Ureter (tissue), 1 donor: ENCODE measurements at places on chromosomes 3 and 15.
A peak's percentile ranks its signal among the peaks of the same experiment; 100 is the strongest.

DNA sequence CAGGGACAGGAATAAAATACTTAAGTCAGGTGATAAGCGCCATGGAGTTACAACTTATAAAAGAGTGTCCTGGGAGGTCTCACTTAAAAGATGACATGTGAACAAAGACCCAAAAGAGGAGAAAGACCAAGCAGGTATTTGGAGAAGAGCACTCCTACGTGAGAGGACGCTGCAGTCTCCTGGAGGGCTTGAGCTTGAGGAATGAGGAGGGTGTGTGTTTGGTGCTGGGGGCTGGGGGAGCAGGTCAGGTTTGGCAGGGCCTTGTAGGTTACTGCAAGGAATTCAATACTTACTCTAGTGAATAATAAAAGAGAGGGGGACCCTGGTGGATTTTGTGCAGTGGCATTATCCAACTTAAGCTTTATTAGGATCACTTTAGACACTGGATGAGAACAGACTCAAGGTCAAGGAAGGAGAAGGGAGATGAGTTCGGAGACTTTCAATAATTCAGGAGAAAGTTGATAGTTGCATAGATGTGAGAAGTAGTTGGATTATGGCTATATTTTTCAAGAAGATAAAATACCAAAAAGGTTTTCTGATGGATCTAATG is 32.4 kb downstream of the TNIK start:
- no peak for DNase-seq

DNA sequence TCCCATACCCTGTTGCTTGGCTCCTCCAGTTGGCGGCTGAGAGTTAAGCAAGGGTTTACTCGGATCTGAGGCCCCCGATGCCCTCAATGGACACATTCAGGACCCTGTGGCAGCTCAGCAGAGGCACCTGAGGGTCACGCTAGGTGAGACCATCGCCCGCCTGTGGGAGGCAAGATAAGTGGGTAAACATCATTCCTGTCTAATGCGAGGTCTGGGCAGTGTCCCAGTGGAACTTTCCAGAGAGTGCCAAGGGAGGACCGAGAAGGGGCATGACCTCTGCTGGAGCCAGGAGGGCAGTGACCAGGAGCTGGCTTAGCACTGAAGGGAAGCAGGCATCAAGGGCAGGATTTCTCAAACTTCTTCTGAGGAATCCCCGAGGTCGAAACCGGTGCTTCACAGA is 65.4 kb upstream of the SEC61A1 start:
- DNase-seq: no peak

DNA sequence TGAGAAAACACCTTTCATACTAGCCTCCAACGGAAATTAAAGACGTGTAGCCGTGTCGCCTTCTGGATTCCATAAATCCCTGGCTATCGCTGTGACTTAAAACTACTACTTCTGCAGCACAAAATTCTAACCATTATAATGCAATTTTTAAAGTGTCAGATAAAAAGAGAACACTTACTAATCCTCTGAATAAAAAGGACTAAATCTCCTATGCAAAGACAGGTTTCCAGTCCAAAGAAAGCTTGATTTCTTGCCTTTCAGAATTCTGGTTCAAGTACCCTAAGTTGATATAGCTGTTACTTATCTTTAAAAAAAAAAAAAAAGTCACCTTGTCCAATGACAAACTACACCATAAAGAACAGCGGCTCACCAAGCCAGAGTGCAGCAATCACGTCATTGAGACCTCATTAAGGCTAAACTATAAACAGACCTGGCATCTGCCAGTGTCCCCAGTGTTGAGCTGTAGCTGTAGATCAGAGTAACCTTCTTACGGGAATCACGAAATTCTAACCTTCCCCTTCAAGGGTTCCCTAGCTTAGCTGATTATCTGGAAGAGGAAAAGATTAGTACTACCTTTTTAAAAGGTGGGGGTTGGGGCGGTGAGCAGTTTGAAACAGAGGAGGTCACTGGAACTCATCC is 2.2 kb downstream of the ABCC5 start:
- DNase-seq: no peak

- DNase-seq: no peak
Observed at GRCh38 chr3:143450632-143451031, 331.1 kb downstream of the CHST2 start.

- DNase-seq: no peak
Observed at GRCh38 chr3:39226106-39226741, 33.8 kb upstream of the XIRP1 start.

DNA sequence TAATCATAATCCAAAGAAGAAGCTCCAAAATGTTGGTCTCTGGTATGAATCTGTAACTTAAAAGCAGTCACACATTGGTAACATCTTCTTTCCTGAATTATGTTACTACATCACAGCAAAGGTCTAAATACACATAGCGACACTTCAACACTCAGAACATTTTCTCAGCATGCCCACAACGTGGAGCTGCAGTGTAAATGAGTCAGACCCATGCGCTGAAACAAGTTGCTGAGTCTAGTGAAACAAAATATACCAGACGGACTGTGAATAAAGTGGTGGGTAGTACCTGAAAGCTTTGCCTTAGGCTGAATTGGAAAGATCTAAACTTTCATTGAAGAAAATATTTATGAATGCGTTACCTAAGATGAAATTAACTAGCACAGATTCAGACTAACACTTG is 33.2 kb upstream of the GOLGA8B start:
- DNase-seq: no peak

DNA sequence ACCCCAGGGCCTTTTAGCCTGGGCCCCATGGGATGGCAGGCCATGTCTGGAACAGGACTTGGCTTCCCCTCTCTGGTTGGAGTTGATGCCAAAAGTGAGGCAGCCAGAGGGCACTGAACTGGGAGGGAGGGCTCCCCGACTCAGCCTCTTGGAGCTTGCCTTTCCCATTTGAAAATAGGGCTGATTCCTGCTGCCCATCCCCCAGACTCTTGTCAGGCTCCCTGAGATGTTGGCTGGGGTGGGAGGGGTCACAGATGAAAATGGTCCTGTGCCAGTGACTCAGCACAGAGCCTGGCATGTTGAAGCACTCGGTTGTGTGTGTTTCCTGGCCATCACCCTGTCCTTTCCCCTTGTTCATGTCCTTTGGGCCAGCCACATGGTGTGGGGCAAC is 6.6 kb downstream of the PPCDC start:
- no peak for DNase-seq

- no peak for DNase-seq
Observed at GRCh38 chr3:8668216-8668615, 23.6 kb upstream of the SSUH2 start.

DNA sequence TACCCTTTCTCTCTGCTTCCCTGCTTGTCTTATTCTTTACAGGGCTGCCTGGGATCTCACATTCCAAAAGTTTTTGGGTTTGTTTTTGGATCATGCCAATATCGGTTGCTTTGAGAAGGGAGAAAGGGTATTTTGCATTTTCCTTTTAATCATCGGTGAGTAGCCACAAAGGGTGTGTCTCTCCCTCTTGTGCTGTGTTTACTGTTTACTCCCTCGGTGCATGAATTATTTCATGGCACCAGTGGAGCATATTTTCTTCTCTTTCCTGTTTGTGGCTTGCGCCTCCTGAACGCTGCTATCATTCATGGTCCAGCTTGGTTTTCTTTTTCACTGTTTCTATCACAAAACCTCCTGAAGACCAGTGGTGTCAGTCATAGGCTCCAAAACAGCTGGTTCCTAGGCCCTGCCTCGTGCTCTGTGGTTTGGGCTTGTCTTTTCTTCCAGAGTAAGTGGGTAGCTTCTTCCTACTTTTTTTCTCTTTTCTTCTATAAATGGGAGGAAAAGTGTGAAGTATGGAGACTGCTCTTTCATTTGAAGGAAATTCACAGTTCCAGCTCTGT is 54.9 kb downstream of the IGF1R start:
- DNase-seq: no peak

DNA sequence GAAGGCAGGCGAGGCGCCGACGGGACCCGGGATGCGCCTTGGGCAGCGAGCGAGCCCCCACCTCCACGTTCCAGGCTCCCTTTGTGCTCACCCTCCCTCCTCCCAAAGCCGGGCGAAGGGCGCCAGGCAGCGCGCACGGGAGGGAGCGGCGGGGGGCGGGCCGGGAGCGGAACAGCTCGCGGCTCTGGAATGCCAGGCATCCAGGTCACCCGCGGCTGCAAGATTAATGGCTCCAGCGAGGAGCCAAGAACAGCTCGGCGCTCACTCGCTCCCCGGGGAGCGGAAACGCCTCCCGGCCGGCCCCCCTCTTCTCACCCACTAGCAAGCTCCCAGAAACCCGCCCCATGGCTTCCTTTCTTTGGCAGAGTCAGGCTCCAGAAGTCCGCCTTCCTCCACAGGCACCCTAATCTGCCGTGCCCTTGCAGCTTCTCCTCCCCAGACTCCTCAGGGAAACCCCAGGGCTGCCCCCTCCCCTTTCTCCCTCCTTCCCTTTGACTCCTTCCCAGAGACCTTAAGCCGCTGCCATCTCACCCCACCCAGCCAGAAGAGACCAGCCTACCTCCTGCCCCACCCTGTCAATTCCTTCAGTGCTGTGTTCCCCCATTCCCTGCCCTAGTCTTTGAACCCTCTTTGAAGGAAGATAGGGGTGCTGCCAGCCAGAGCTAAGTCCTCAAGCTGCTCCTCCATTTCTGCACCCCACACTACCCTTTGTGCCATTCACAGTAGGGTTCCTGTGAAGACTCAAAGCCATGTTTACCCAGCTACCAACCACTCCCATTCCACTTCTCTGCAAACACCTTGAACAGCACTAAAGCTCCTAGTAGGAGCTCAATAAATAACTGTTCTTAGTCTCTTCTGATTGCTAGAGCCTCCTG is 9.9 kb downstream of the AMOTL2 start:
- peak; percentile 96 for DNase-seq

GRCh38 chr3:50154840-50155490 is at the start of gene SEMA3F:
TSS of gene SEMA3F (plus strand) at chr3:50155324. CDS start at chr3:50159623, 4,299 bp downstream.
- peak; percentile 68 for DNase-seq

GRCh38 chr3:66980791-66981190 is 17.3 kb upstream of the KBTBD8 start:
- DNase-seq: no peak

DNA sequence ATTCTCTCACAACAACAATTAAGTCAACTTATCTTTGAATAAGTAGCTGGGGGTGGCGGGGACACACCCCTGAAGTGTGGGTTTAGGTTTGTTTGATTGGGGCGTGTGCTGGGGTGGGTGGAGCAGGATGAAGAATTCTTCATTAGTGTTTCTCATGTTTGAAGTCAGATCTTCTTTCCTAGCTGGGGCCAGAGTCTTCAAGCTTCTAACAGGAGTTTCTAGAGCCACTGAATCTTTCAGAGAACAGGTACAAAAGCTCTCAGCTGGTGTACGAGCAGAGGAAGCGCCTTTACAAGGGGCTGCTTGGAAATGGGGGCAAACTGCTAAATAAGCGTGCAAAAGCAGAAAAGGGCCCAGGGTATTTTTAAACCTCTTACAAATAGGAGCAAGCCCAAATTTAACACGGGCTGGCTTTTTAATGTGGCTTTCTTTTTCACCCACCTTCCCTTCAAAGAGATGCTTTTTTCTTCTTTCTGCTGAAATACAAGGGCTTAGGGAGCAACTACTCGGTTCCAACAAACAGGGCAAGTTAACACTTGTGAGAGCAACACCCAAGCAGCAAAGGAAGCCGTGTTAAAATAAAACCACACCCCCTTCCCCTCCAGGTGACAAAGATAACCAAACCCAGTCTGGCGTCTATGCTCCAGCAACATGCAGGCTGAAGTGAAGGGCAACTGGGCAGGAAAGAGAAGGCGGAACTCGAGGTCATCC is 86.9 kb upstream of the RASGRP1 start:
- DNase-seq: no peak

GRCh38 chr3:58585994-58586393 is 8.8 kb upstream of the FAM107A start:
- DNase-seq: no peak

- no peak for DNase-seq
Observed at GRCh38 chr3:23762759-23763477, 42.8 kb upstream of the UBE2E1 start.

- DNase-seq: no peak
Observed at GRCh38 chr3:39146083-39146501, 7.3 kb downstream of the CSRNP1 start.

DNA sequence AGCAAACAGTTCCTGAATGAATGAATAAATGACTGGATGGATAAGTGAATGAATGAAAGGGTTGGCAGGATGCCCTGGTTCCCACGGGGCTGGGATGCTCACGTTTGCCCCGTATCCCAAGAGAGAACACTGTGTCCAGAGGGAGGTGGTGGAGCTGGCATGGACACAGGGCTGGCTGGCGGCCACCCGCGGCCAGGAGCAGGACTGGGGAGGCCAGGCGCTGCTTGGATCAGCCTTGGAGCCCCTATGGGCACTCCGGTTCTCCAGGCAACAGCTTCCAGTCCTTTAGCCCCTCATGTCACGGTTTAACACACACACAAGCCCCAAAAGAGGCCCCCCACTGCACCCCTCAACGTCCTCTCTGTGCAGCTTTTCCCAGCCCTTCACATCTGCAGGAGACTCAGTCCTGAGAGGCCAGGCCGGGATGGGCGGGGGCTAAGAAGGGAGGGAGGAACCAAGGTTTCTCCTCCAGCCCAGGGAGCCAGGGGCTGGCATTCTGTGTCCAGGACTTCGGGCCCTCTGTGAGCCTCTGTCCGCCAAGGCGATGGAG is 86.0 kb upstream of the ALDH1L1 start:
- peak; percentile 70 for DNase-seq

DNA sequence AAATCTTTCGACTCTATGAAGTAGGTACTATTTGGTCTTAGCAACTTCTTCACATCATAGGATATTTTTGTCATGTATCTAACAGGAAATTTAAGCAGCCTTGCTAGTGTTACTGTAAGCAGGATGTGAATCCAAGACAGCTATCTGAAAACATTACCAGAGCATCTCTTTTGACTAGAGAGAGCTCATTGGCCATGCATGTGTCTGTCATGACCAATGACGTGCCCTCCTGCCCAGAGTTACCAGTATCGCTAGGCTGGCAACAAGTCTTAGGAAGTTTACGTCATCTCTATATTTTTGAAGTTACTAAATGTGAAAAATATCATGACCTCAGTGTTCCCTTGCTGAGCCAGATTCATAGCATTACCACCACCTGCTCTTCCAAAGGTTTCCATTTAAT is 130.9 kb upstream of the TP63 start:
- DNase-seq: no peak

GRCh38 chr15:47326410-47327333 is 390.6 kb upstream of the SEMA6D start:
- no peak for DNase-seq

DNA sequence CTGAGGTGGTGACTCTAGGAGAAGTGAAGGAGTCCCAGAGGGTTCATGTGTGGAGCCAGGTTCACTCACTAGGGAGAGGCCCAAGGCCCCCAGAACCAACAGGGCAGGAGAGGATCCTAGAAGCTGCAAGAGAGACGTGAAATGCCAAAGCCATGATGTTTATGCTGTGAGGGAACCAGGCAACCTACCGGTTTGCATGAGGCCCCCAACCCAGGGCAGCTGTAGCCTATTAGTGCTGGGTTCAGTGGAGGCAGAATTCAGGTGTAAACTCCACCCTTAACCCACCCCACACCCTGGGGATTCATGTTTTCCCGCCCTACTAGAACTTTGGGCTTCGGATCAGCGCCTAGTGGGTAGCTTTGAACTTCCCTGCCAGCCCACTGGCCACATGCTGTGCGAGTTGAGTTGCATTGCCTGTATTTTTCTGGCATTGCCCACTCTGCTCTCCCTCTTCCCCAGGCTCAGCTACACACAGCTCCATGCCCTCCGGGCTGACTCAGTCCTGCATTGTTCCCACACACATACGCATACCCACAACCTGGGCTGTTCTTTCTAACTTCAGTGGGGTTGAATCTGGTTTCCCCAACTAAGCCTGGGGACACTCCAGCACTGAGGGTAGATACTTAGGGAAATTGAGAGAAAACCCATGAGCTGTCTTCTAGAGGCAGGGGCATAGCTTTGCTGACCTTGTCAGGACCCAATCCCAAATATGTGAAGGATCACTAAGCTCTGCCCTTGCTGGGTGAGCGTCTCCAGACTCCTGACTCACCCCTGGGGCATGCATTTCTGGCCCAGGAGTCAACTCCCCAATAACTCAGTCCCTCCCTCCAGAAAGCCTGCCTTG is 2.0 kb upstream of the ZBTB47 start:
- DNase-seq: no peak
